ENCODE measurements at places on chromosomes 13 and 19. TPM values are rescaled to one million over a fixed set of nuclear protein-coding genes. Genes with fewer than 3 reads are reported as not detected.

ERVK3-1 gene
- 48.1 TPM for total RNA-seq

CRX gene
- total RNA-seq: 0.11 TPM

PLPPR3 gene
- total RNA-seq: not detected

DNA sequence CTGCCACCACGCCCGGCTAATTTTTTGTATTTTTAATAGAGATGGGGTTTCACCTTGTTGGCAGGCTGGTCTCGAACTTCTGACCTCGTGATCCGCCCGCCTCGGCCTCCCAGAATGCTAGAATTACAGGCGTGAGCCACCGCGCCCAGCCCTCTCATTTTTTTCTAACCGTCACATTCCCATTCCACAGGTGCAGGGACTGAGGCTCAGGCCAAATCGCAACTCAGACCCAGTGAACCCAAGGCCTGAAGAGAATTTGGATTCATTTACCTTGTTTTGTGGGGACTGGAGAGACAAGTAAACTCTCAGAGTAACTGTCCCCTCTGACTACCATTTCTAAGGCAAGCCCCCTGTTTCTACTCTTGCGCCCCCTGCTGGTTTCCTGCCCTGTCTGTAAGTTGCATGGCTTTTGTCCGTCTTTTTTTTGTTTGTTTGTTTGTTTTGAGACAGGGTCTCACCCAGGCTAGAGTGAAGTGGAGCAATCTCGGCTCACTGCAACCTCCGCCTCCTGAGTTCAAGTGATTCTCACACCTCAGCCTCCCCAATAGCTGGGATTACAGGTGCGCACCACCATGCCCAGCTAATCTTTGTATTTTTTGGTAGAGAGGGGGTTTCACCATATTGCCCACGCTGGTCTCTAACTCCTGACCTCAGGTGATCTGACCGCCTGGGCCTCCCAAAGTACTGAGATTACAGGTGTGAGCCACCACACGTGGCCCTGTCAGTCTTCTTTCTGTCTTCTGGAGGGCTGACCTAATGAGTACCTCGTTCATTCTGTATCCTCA is 2.3 kb upstream of the STRN4 start:
- peak; percentile 66 for DNase-seq

DNA sequence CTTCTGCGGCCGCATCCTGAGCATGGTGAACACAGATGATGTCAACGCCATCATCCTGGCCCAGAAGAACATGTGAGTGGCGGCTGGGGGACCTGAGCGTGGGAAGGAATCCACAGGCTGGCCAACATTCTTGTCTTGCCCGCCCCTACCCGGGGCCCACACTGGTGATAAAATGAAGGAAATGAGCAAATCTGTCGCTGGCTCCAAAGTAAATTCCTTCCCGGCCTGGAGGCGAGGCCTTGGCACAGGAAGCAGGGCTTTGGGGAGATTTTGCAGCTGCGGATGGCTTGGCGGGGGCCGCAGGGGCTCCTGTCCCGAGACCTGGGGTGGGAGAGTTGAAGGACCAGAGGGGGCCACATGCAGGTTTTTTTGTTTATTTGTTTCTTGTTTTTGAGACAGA is 4.4 kb downstream of the KXD1 start:
- DNase-seq: no peak

RDH13 gene
- total RNA-seq: 19.5 TPM

DNA sequence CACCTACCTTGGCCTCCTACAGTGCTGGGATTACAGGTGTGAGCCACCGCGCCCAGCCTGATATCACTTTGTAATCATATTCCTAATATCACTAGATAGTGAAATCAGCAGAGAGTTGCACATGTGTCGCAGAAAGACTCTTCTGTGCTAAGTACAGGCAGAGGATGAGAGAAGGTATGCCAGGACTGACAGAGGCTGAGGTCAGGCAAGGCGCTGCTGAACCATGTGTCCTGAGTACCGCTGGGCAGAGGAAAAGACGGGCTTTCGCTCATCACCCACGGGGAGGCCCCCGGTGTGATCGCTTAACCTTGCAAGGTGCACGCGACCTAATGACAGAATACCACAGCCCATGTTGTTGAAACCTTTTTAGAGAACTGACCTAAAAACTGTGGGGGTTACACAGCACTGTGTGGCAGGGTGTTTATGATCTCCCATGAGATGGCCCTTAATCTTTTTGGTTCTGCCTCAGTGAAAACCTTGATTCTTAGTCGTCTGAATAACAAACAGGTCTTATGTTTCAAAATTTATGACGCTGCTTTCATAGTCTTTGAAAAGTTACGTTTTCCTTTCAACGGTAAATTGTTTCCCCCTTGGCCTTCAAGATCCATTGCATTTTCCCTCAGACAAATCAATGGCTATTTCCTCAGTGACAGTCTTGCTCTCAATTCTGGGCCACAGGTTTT is 12.2 kb downstream of the GJA3 start:
- DNase-seq: no peak

- no peak for DNase-seq
These were observed 152.4 kb downstream of the SHISA2 start for GRCh38 chr13:25899464-25899863.

GRCh38 chr13:64527561-64527960 is 2702.6 kb downstream of the PCDH9 start:
- DNase-seq: no peak

C19orf18 gene
- not detected for total RNA-seq

ZNF547 gene
- 4.5 TPM for total RNA-seq

POU2F2 gene
- 59.5 TPM for total RNA-seq

DNA sequence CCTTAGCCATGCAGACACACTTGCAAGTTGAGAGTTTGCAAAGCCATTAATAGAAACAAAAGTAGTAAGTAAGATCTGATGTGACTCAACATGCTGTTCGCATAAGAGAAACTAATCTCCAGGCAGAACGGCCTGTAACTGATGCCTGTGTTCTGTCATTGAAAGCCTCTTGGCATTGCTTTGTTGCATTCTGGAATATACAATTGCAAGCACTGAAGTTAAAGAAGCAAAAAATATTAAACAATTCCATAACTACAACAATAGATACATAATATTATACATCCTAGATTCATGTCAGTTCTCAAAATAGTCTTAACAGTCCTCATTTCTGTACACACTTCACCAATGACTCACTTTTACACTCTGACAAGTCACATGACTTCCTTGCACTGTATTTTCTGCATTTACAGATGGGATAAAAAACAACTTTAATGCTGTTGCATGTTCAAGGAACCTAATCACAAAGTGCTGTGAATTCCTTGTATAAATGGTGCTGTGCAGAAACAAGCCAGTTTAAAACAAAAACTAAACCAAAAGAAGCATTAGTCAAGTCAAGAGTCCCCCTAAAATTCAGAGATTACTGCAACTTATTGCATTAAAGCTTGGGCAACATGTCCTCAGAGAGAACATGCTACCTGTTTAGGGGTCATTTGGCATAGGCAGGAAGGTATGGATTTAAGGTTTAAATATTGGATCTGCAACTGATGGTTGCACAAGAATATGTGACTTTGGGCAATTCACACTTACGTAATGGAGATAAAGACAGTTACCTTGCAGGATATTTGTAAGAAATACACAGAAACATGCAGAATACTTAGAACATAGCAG is 79.5 kb upstream of the SERP2 start:
- no peak for DNase-seq

GRCh38 chr19:16825312-16826052 is 3.7 kb upstream of the SIN3B start:
- no peak for DNase-seq

- no peak for DNase-seq
These were observed 4.3 kb downstream of the PIN1 start for GRCh38 chr19:9839415-9839814.

SLC15A1 gene
- total RNA-seq: not detected

LYPD5 gene
- not detected for total RNA-seq

DNA sequence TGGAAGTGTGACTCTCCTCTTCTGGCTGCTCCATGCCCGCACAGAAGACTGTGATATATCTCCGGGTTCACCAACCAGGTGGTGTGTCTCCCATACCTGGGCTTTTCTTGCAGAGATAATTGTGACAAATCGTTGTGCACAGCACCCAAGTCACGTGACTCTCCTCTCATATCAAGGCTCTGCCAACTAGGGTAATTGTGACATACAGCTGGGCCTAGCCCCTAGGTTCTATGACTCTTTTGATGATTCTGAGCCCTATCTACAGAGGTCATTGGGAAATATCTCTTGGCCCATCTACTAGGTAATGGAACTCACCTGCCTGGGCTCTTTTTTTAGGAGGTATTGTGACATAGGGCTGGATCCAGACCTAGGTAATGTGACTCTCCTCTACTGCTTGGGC is 89.8 kb downstream of the ZNF429 start:
- no peak for DNase-seq

- DNase-seq: peak; percentile 52
These were observed 678 bp downstream of the BCAT2 start for GRCh38 chr19:48810151-48810550.

ZIC2 gene
- total RNA-seq: not detected

DNA sequence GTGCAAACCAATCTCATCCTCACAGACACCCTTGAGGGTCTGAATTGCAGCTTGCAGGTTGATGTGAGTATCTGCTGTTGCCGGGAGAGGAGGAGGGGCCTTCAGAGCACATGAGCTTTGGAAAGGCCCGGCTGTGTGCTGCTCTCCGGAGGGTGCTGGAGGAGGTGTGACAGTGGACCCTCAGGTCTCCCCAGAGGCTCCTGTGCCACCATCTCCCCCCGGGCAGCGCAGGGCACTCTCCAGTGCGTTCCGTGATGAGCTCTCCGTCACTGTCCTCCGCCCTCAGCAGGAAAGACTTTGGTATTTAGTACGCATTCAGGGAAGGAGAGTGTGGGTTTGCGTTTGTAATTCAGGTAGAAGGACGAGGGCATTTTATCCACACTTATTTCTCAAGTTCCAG is 20.0 kb downstream of the LAMP1 start:
- DNase-seq: no peak

FRY gene
- 7.0 TPM for total RNA-seq

DNA sequence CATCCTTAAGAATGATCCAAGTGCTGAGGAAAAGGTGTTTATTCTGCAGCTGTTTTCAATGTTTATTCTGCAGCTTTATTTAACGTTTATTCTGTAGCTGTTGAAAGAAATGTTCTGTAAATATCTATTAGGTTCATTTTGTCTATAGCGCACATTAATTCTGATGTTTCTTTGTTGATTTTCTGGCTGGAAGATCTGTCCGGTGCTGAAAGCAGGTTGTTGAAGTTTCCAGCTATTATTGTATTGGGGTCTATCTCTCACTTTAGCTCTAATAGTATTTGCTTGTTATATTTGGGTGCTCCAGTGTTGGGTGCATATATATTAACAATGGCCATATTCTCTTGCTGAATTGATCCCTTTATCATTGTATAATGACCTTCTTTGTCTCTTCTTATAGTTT is 20.2 kb downstream of the CD70 start:
- no peak for DNase-seq

DNA sequence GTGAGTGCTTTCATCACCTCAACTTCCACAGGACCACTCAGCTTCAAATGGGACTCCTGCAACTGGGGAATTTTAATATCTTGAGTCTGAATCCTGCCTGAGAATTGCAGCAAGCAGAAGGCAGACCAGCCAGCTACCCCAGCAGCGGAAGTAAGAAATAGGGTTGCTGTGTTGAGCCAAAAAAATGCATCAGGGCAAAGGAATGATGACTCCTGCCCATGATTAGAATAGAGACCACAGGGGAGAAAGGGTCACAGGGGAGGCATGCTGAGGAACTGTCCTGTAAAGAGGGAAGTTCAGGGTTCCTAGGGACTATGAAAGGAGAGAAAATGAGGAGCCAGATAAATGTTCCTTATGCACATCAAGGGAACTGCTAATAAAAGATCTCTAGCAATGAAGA is 370.2 kb downstream of the KCTD12 start:
- DNase-seq: no peak

DNA sequence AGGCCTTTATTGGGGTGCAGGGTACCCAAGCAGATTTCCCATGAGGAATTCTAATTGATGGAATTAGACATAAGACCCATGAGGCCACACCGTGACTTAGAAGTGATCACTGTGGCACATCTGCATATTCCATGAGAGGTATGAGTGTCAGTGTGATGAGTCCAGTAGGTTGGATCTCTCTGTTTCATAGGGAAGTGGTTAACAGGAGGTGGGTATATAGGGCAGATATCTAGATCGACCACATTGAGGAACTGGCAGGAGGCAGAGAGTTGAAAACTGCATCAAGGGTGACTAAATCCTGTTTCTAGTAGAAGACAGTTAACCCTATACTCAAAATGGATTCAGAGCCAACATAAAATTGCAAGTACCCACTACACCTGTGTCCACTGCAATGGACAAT is 68.6 kb upstream of the MIR17HG start:
- no peak for DNase-seq

DNA sequence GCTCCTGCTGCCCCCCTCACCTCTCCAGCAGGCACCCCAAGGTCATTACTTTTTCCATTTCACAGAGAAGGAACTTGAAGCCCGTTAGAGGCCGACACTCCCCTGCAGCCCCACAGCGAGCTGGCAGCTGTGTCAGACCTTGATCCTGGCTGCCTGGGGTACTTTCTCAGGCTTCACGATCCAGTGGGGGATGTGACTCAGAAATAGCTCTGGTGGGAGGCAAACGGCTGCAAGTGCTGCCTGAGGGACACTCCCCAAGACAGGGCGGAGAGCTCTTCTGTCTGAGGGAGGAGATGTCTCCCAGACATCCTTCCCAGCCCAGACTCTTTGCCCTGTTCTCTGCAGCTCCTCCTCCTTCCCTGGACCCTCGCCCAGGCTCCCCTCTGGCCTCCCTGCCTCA is 4.8 kb downstream of the TSKS start:
- no peak for DNase-seq

DNA sequence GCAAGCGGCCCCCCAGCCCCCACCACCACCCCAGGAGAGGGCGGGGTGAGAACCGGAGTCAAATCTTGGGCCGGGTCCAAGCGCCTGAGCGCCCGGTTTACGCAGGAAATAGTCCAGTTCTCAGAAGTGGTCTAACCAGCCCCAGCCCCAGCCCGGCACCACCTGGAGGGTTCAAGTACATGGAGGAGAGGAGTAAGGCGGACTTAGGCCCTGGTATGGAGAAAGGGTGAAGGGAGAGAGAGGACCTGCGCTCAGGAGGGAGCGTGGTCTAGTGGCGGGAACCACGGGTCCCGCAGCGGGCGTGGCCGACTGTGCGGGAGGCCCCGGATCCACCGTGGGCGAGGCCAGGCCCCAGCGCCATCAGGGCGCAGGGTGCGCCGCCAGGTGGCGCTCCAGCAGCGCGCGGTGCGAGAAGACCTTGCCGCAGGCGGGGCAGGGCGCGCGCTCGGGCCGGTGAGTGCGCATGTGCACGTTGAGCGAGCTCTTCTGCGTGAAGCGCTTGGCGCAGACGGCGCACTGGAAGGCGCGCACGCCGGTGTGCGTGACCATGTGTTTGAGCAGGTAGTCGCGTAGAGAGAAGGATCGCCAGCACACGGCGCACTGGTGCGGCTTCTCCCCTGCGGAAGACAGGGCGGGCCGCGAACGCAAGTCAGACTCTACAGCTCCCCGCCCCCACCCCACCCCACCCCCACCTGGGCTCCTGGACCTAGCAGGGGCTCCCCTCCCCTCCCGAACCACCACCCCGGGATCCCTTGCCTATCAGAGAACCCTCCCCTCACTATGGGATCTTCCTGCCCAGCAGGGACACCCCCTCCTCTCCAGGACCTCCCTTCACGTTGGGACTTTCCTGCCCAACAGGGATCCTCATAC is 2.1 kb upstream of the SLC27A5 start:
- peak; percentile 56 for DNase-seq

IGSF23 gene
- total RNA-seq: not detected

All from OCI-LY7 (cell line).